ENCODE measurements at places on chromosomes 3 and 15.

- DNase-seq, result peak; percentile 70
These were observed 1.7 kb downstream of the HYAL2 start for GRCh38 chr3:50320853-50321335.

GRCh38 chr3:188279502-188280335 lies 125.8 kb downstream of the LPP start:
- DNase-seq, result no peak

GRCh38 chr3:89467898-89468363 lies 360.5 kb downstream of the EPHA3 start:
- DNase-seq, result no peak

- peak; percentile 70 for DNase-seq
These were observed 68.6 kb downstream of the VGLL4 start for GRCh38 chr3:11574981-11575669.

GRCh38 chr3:144073698-144074097 lies 102.1 kb downstream of the DIPK2A start:
- DNase-seq, result no peak

DNA sequence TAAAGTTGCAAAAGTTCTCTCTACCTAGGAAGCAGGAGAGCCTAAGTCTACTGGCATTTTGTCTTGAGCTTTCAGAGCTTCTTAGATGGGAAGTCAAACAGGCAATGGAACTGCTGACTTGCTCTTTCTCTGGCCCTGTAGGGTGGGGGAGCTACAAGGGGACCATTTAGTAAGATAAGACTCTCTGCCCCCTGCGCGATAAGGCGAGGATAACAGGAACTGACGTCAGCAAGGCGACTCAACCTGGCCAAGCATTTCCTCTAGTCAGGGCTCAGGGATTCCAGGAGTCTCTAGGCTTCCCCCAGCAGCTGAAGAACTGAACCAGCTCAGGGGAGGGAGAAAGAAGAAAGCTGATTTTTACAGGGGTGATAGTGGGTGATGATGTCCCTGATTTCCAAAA lies 5.8 kb downstream of the RARB start:
- DNase-seq, result no peak

DNA sequence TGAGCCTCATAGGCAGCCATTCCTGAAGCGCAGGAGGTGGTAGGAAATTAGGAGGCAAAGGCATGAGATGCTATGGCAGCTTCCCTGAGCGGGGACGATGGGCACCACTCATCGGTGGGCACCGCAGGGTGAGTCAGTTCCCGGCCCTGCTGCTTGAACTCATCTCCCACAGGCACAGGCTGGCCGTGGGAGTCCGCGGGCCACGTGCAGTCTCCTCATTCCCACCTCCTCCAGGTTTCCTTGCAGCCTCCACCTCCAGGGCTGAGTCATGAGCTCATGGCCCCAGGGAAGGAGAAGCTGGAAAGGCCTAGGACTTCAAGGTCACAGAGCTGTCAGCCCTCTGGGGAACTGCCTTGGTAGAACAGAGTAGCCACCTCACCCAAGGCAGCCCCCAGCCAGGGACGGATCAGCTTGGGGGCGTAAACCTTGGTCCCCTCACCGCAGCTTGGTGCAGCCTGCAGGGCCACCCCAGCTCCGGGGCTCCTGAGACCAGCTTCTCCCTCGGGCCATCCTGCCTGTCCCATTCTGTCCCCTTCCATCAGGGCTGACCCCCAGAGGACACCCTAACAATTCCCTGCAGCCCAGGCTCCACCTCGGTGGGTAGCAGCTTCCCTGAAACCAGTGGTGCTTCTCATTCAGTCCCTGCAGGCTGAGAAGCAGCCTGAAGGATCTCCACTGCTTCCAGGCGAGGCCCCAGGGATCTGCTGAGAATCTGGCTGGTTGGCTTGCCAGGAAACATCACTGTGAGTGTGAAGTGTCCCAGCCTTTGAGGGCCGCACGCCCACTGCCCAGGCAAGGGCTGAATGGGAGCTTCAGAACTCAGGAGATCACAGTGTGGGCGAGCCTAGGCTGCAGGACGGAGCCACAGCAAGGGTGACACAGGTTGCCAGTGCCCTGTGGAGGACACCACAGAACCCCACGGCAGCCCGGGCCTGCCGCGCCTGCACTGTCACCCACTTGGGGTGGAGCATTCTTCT lies 150.7 kb upstream of the MEF2A start:
- peak; percentile 91 for DNase-seq

GRCh38 chr3:113574213-113574612 lies 41.9 kb downstream of the SIDT1 start:
- no peak for DNase-seq

DNA sequence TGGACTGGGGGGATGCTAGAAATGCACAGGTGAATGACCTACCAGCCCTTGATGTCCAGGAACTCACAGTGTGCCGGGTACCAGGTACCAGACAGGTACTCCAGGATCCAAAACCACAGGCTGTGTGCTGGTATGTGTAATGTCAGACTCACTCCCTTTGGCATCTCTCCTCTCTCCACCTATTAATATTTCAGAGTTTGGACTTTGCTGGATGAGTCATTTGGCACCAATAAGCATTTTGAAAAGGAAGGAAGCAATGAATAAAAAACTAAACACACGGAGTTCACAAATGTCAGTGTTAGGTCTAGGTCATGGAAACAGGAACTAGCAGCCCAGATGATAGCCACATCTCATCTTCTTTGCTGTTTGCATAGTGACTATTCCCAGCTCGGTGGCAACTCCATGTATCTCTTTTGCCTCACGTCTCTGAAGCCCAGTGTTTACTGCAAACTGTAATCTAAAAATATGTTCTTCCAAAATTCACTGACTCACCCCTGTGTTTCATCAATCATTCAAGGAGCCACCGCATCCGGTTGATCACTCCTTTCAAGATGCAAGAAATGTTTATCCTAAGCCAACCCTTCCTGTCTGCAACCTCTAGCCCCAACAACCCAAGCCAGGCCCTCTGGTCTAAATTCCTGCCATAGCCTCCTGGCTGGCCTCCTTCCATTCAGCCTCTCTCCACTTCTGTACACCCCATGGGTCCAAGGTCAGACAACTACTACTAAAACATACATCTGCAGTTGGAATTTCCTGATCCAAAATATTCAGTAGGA lies 8.4 kb downstream of the ITGB5 start:
- DNase-seq, result no peak

DNA sequence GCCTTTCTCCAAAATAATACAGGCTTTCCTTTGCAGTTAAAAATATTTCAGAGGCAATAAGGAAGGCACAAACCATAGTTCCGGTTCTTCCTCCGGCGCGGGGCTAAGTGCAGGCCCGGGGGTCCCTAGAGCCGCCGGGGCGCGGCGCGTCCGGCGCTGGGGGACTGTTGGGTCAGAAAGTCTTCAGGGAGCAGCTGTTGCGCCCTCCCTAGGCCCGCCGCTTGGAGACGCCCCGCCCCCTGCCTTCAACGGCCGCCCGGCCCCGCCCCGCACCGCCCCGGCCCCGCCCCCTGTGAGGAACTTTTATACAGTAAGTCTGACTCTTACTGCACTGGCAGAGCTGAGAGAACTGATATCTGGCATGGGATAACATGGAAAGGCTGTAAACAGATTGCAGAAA lies 283.1 kb upstream of the ARL6 start:
- DNase-seq, result no peak

DNA sequence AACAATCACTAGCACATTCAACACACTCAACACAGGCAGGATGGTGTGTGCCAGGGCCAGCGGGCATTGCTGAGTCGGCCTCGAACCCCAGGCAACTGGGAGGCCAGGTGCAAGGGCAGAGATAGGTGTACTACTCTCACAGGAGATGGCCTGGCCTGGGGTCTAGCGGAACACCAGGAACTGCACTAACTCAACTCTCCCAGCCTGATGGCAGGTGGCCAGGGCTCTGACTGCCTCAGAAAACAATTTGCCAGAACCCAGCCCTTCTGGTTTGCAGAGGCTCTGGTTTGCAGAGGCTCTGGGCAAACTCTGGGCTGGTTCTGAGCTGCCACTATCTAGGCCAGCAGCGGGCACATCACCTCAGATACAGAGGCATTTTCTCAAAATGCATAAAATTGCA lies 229.2 kb upstream of the CHRNA7 start:
- DNase-seq, result peak; percentile 82

DNA sequence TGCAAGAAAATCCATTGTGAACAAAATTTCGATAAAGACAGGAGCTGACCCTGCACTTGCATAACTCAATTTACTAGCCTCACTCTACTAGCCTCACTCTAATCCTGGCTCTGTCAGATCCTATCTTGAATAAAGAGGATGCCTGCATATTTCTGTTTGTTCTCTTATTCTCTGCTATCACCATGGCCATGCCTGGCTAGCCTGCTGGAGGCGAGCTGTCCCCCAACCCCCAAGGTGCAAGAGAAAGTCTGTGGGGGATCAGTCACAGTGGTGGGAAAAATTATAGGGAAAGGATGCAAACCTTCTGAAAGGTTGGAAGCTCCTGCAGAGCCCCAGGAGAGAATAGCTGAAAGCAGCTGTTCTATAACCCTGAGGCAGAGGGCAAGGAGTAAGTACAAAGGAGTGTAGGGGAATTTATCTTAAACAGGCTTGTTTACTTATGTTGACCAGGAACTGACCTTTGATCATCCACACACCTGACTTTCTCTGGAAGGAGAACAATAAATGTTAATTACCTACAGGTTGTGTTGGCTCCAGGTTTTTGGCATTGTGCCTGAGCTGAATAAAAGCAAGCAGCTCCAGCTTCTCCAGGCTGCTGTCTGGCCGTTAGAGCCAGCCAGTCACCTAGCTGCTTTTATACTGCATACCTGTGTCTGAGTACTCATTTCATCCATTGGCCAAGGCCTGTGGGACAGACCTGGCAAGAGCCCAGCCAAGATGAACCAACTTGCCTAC lies 137.7 kb upstream of the RASGRP1 start:
- no peak for DNase-seq

Data from posterior cingulate gyrus (tissue), 11 donors.